NCI-H2171 treated with DMSO at 0.1 percent for 48 hours (cell line): ENCODE measurements at places on chromosomes 6 and 20.

DNA sequence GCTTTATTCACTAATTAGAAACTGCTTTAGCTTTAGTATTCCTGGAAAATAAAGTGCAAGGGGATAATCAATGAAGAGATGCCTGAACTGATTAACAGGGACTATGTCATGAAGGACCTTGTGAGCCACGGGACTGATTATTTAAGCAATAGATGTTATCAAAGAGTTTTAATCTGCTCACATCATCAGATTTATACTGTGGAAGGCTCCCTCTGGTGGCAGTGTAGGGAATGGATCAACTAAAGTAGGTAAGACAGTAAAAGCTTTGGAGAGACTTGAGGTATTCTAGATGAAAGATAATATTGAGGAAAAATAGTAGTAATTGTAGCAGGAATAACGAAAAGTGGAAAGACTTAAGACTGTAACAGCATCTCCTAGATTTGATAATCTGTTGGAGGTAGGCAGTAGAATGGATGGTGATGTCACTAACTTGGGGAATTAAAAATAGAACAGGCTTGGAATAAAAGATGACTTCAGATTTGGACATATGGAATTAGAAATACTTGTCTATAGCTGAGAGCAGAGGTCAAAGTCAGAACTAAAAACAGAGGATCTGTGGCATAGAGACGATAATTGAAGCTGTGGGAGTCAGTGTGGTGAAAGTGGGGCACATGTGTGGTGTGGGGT, 80.3 kb upstream of the HTR1E start:
- peak; percentile 42 for DNase-seq

DNA sequence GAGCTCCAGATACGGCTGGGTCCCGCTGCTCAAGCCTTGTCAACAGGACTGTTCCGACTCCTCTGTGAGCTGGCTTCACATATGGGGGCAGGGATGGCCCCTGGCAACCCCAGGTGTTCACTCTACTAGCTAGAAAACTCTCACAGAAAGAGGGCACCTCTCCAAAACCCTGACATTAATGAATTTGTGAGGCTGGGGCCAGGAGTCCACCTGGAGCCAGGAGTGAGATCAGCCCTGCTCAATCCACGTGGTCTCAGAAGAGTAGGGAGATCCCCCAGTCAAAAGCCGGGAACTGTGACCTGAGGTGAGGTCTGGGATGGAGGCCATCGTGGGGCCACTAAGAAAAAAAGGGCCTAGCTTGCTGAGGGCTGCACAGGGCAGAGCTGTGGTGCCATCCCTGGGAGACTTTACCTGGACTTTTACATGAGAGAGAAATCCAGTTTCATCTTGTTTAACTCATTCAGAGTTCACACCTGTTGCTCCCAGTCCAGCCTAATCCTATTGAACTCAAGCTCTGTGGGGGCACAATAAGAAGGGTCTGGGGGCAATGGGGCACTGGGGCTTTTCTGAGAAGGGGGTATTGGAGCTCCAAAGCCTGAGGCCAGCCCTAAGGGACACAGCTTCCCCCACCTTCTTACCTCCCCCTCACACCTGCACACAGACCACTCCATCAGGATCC, 144.3 kb upstream of the MLN start:
- DNase-seq, result no peak

GRCh38 chr6:149862922-149863697, 1.0 kb downstream of the LRP11 start:
- peak; percentile 30 for DNase-seq

- DNase-seq, result no peak
Measured at GRCh38 chr20:7966176-7966575, 25.9 kb upstream of the HAO1 start.

DNA sequence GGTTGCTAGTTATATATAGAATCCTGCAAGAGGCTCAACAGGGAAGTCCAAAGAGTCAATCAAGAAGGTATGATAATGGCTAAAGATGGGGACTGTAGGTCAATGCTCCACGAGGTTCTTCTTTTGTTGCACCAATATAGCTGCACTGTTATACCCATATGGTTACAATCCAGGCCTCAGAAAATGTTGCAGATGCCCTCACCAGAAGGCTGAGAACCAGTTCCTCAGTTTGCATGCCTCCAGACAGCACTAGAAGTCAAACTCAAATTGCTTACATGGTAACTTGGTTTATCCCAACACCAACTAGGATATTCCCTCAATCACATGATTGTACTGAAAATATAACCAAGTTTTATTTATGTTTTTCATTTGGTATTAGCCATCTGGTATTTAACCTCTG, 12.1 kb downstream of the EEF1A1 start:
- DNase-seq, result no peak

DNA sequence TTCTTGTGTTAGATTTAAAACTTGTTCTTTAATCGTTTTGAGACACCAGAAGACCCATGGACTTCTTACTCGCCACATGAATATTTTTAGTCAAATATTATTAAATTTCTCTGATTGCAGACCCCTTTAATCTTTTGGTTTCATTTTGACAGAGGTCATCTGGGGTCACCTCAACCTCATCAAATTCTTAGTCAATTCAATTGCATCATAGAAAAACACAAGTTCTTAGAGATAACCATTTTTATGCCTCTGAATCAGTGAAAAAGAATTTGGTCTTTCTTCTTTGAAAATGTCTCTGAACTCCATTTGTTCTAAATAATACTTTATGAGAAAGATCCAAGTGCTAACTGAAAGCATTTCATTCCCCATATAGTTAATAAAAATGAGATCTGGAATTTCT, 55.2 kb upstream of the CBLN4 start:
- DNase-seq, result no peak
